ENCODE measurements at places on chromosomes 3 and 15. TPM values are rescaled to one million over a fixed set of nuclear protein-coding genes. Genes with fewer than 3 reads are reported as not detected.

Gene TRIM71
- total RNA-seq: 0.07 TPM

Gene ZNF609
- 39.5 TPM for total RNA-seq

Gene NISCH
- 50.4 TPM for total RNA-seq

Gene MITF
- not detected for total RNA-seq

Gene NEK10
- total RNA-seq: 0.07 TPM

Gene RBP2
- not detected for total RNA-seq

Gene THRB
- total RNA-seq: not detected

Gene CDCP1
- total RNA-seq: 0.41 TPM

Gene SPATA12
- not detected for total RNA-seq

Gene TLR9
- 0.62 TPM for total RNA-seq

DNA sequence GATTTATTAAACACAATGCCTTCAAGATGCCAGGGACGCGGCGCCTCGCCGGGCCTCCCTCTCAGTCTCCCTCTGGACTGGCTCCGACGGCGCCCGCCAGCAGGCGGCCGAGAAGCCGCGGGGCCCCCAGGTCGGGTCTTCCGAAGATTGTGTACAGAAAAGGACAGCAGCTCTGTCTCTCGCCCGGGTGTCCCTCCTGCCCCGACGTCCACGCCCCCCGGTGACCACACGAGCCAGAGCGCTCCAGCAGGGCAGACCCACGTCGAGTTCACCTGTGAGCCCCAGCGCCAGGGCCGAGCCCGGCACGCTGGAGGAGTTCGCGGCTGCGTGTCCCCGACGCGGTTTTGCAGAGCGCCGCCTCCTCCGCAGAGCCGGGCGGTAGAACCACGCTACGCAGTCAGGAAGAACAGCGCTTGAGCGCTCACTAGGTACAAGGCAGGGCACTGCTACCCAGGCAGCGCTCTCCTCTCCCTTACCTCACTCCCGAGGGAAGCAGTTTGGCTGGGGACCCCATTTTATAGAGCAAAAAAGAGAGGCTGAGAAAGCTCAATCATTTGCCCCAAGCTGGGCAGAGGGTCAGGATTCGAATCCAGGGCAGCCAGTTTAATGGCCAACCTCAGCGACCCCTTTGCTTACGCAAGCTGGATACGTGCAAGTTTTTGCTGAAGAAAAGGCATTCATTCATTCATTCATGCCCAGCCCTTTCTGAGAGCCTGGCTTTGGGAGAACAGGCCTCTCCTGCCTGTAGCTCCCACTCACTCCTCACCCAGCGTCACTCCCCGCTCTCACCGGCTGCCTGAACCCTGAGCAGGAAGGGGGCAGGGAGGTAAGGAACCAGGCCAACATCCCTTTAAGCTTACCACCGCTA, 3.0 kb upstream of the TLE3 start:
- peak; percentile 77 for DNase-seq

- DNase-seq: no peak
Observed at GRCh38 chr15:89299896-89300295, 34.7 kb downstream of the POLG start.

DNA sequence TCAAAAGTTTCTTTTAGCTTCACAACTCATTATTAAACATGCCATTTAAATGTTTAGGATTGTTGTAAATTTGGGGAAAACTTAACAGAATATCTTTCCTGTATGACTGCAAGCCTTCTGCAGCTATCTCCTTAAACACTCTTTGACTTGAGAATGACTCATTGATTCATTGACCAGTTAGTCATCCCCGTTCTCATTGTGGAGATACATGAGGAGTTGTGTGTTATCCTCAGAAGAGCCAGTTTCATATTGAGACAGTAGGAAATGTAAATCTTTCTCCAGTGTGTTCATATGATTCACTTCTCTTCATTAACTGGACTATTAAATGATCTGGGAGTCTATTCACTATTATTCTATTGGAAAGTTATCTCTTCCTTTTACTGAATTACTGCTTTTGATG, 83.0 kb downstream of the CRYGS start:
- no peak for DNase-seq

DNA sequence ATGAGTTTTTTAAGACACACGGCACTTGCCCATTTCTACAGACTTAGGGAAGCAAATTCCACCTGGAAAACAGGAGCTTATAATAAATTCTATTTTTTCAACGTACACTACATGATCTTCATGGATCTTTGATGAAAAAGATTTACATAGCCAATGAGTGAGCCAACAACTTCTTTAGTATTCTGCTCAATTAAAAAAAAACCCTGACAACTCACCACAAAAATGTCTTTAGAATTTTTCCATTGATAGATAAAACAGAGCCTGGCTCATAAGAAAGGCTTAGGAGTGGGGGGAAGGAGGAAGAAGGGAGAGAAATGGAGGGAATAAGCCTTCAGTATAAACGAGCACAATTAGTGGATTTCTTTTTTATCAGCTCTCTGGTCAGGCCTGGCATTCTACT, 126.7 kb downstream of the ATP10A start:
- no peak for DNase-seq

DNA sequence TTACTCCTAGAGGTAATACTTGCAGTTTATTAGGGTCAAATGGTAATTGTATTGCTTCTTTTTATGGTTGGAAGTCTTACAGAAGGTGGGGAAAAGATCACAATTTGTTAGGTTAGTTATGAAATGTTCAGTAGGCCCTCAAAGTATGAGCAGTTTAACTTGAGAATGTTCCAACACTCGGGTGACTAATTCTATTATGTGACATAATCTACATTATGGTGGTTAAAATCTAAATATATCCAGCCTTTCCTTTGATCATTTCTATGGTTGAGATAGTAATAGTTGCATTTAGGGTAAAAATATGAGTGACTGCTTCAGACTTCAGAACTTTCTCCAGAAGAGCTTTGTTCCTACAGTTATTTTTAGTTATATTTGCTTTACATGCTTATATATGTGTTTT, 19.6 kb upstream of the FBXO22 start:
- DNase-seq: no peak

DNA sequence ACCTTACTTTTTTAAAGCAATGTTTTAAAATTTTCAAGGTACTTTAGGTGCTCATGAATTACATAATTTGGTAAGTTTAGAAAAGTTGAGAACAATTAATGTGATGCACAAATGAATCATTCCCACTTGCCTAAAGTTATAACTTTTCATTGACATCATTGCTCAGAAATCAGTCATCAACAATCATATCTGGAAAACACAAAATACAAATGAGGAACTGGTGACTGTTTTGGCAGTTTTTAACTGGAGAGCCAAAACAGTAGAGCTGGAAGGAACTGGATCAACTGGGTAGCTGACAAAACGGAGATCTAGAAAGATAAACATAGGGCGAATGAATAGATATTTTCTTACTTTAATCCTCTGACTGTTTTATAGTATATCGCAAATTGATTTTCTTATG, 767.1 kb downstream of the IGSF11 start:
- no peak for DNase-seq

GRCh38 chr3:125079675-125080045, 23.9 kb upstream of the HEG1 start:
- no peak for DNase-seq

DNA sequence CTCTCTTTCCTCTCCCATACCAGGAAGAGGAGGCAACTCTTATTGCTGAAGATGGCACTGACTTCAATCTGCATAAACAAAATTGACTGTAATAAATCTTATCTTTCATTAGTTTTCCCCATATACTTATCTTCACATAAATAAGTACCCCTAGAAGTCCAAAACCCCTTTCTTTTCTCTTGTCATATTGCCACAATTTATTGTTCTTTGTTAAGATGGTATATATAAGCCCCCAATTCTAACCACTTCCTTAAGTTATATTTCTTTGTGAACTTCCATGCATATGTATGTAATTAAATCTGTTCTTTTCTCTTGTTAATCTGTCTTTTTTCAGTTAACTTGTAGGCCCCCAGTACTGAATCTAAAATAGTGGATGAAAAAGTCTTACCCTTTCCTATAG, 68.8 kb downstream of the TNIK start:
- DNase-seq: no peak

GRCh38 chr15:32030795-32031194, 480 bp downstream of the CHRNA7 start:
- DNase-seq: no peak
